Progenitor cell of endocrine pancreas (in vitro differentiated cells): ENCODE measurements at places on chromosomes 5 and 9. TPM values are rescaled to one million over a fixed set of nuclear protein-coding genes. Genes with fewer than 3 reads are reported as not detected.

LECT2 gene
- total RNA-seq, result not detected in 2 replicates

SOWAHA gene
- 0.98 and 1.3 TPM in 2 replicates for total RNA-seq

CNTNAP3B gene
- total RNA-seq, result 7.0 and 7.4 TPM in 2 replicates

SPDL1 gene
- total RNA-seq, result 38.1 and 38.3 TPM in 2 replicates

SPEF2 gene
- total RNA-seq, result 15.6 and 16.0 TPM in 2 replicates

F2R gene
- total RNA-seq, result 25.1 and 28.7 TPM in 2 replicates

TIFAB gene
- not detected in 2 replicates for total RNA-seq

PCDHB9 gene
- 7.5 and 8.0 TPM in 2 replicates for total RNA-seq

GRXCR2 gene
- total RNA-seq, result not detected in 2 replicates

ZBED3 gene
- 37.1 and 38.0 TPM in 2 replicates for total RNA-seq

IRX1 gene
- total RNA-seq, result 2.4 and 2.6 TPM in 2 replicates

CARTPT gene
- total RNA-seq, result not detected in 2 replicates

ANKRD20A1 gene
- total RNA-seq, result 1.6 and 2.2 TPM in 2 replicates

ANKRD31 gene
- 0.55 and 0.80 TPM in 2 replicates for total RNA-seq

DNA sequence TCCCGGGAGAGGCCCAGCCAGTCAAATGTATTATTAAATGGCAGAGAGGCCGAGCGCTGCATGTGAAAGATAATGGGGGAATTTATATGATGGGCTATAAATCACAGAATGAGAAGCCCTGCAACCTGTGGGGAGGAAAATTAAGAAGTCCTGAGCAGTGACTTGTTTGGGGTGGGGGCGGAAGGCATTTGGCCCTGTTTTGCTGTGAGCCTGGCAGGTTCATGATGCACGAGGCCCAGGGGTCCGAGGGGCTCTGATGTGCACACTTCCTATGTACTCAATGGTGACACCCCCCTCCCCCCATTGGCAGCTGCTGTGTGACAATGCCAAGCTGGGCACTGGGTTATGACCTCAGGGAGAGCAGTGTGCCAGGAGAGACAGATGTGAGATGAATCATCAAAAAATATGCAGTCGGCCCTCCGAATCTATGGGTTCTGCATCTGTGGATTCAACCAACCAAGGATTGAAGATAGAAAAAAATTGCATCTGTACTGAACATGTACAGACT, 13.7 kb upstream of the DAB2IP start:
- no peak for DNase-seq

DNA sequence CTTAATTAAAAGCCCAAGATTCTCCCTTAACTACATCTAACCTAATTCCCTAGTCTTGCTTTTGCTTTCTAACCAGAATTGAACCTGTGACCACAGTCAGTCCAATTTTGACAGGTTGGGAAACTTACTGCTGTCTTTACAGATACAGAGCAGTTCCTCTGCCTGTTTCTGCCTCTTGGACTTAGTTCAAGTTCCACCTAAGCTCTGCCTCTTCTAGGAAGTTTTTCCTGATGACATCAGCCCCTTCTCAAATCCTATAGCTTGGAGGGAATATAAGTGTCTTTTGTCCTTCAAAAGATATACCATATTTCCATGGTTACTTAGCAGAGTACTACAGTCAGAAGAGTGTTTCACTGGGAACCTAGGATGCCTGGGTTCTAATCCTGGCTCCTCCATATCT, 31.7 kb downstream of the BRINP1 start:
- no peak for DNase-seq

- no peak for DNase-seq
These were observed 124.4 kb downstream of the RFX3 start for GRCh38 chr9:3401221-3401954.

GRCh38 chr5:132787076-132787475, 10.0 kb upstream of the SEPTIN8 start:
- no peak for DNase-seq

GRCh38 chr5:143527808-143528207, 124.3 kb upstream of the NR3C1 start:
- DNase-seq, result no peak

DNA sequence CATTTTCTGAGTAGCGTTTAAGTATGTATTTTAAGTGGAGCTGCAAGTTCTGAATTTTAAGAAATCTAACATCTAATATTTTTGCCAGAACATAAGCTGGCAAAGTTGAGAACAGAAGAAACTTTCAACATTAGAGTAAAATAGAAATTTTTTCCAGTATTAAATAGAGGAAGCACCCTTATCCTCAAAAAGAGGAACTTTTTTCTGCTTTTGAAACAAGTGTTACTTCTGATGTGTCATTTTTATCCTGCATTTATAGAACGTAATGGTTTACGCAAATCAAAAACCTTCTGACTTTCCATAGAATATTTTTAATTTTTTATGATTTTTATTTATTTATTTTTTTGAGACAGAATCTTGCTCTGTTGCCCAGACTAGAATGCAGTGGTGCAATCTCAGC, 21.8 kb downstream of the ZBED3 start:
- DNase-seq, result no peak

DNA sequence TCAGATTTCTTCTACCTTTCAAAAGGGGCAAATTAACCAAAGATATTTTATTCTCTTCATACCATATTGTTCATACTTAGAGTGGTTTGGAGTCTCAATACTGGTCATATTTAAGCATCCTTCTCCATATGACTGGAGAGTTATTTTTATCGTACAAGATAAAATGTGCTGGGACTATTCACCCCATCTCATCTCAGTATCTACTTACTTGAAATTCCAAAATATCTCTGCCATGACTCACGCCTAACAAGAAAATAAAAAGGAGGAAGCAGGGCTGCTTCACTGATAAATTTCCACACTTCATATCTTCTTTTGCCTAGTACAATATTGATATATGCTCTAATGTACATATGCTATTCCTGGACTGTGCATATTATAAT, 277.9 kb upstream of the CDH9 start:
- DNase-seq, result no peak

GRCh38 chr5:57594436-57594835, 111.8 kb upstream of the ACTBL2 start:
- no peak for DNase-seq

DNA sequence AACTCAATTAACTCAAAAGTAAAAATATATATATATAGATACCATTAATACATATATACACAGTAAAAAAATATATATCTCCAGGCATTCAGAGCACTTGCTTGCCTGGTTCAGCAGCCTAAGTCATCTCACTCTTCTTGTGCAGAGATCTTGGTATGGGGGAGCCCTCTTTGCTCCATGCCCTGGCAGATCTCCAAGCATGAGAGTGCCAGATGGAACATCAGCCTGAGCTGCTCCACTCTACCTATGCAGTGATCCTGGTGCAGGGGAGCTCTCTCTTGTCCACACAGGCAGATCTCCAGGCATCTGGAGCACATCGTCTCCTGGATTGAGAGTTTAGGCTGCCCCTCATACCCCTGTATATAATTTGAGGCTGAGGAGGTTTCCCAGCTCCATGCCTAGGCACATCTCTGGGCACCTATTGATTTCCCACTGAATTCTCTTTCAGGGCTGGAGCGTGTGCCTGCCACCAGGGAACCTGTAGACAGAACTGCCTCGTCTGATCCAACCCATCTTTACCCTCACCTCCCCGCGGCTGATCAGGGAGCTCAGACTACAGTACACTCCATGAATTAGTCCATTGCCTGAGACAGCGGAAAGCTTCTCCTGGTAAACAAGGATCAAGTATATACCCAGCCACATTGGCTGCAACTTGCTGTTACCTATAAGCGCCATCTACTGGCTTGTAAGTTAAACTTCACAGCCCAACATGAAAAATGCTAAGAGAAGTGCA, 342.4 kb upstream of the GRIA1 start:
- peak; percentile 9 for DNase-seq

GRCh38 chr9:129774791-129775447, 22.1 kb upstream of the PTGES start:
- DNase-seq, result no peak

- DNase-seq, result no peak
These were observed 88.9 kb downstream of the EBF1 start for GRCh38 chr5:159010661-159011442.

- no peak for DNase-seq
These were observed 421.1 kb downstream of the KIF4B start for GRCh38 chr5:155434681-155435080.

DNA sequence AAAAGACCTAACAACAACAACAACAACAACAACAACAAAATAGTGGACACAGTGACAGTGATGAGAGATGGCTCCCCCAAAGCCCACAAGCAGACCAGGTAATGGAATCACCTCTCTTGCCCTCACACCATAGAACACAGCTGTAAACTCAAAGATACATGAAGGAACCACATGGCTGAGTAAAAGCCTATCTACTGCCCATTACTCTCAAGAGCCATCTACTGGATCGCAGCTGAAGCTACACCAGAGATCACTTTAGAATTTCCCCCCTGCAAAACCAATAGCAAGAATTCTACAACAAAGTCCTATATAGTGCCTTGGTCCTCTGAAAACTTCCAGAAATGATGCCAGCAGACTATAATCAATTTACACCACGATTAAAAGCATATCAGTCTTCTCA, 1537.6 kb upstream of the CDH9 start:
- DNase-seq, result no peak

GRCh38 chr5:9500625-9501024, 45.2 kb downstream of the SEMA5A start:
- no peak for DNase-seq

- DNase-seq, result no peak
These were observed 23.0 kb upstream of the MEIKIN start for GRCh38 chr5:131968396-131968954.

GRCh38 chr9:137298401-137299202, 3.5 kb downstream of the NRARP start:
- peak; percentile 14 for DNase-seq

DNA sequence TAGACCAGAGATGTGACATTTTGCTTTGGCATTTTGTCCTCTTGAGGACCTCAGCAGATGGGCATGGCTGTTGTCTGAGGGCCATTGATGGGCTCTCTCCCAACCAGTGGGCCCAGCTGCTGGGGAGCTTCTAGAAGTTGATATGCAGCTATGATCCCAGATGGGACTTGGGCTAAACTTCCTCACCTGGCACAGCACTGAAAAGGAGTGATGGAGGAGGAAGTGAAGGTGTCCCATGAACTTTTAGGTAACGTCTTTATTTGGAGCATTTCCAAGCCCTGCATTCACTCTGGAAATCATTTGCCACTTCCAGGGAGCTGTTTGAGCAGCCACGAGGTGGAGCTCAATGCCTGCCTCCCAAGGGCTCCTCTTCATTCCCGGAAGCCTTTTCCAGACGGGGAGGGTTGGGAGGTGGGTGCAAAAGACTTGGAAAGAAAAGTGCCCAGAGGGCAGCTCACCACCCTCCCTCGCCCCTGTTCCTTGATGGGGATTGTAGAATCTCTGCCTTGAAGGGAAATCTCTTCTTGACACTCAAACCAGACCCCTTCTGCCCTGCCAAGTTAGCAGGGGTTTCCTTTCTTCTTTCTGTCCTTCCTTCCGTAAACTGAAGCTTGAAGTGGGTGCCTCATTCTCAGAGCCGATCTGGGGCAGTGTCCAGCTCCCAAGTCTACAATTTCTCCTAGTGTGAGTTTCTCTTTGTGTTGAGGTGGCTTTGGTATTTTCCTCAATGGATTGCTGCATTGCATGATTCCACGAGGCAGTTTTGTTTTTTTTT, 18.1 kb upstream of the NEUROG1 start:
- no peak for DNase-seq

- no peak for DNase-seq
These were observed 19.9 kb upstream of the GLIPR2 start for GRCh38 chr9:36116593-36116992.

- DNase-seq, result no peak
These were observed 498.2 kb downstream of the CDH12 start for GRCh38 chr5:22354956-22355355.

- DNase-seq, result no peak
These were observed 16.0 kb upstream of the IL33 start for GRCh38 chr9:6199596-6199995.

DNA sequence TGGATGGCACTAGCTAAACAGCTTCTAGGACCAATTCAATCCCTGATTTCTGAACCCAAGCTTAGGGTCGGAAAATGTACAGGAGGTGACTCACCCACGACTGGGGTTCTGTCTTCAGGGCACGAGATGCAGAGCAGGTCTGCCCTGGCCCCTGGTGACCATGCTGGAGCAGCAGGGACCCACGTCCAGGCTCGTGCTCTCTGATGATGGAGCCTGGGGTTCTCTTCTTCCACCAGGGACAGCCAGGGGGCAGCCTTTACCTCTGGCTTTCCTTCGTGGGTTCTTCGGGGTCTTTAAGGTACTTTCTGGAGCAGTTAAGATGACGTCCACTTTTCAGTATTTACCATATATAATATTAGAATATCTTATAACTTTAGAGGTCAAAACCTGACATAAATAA, 2.1 kb downstream of the CFAP77 start:
- peak; percentile 19 for DNase-seq
